NCI-H524 (cell line): ENCODE measurements at places on chromosomes 4 and X.

GRCh38 chrX:77564823-77565222 lies 117.6 kb downstream of the FGF16 start:
- no peak for DNase-seq

GRCh38 chr4:81424816-81425755 lies 46.6 kb downstream of the RASGEF1B start:
- no peak for DNase-seq

GRCh38 chrX:106862972-106863688 lies 40.0 kb downstream of the RIPPLY1 start:
- no peak for DNase-seq

- DNase-seq = no peak
These were observed 7.7 kb downstream of the GAK start for GRCh38 chr4:924107-925096.

DNA sequence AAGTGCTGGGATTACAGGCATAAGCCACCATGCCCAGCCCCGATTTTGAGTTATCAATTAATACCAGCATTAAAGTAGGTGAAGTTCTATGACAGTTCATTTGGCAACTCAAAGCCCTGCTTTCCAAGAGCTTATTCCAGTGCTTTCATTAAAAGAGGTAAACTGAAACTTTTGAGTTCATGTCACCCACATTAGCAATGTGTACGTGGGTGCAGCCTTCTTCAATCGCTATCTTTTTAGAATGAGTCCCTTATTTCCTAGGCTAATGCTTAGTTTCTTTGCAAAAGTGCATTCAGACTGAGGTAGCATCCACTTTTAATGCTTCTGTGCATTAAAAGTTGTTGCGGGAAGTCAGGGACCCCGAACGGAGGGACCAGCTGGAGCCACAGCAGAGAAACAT lies 26.1 kb upstream of the MTNR1A start:
- DNase-seq = no peak

- peak; percentile 47 for DNase-seq
These were observed 5.8 kb downstream of the HERC3 start for GRCh38 chr4:88597970-88598660.

GRCh38 chr4:133920236-133920635 lies 281.4 kb downstream of the PABPC4L start:
- DNase-seq = no peak
